ENCODE measurements at places on chromosomes 5 and 9.

DNA sequence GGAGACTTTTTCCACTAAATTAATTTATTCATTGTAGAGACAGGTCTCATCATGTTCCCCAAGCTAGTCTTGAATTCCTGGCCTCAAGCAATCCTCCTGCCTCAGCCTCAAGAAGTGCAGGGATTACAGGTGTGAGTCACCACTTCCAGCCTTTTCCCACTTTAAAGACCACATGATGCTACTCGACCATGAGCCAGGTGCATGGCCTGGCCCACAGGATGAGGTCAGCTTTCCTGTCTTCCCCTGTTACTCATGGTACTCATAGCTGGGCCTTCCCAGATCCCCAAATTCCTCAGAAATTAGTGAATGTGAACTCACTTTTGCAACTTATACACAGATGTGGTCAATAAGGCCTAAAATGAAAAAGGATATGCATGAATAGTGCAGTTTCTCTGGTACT lies 395.9 kb downstream of the SEMA5A start:
- no peak for DNase-seq

GRCh38 chr9:33177639-33178038 lies 10.5 kb upstream of the B4GALT1 start:
- no peak for DNase-seq

DNA sequence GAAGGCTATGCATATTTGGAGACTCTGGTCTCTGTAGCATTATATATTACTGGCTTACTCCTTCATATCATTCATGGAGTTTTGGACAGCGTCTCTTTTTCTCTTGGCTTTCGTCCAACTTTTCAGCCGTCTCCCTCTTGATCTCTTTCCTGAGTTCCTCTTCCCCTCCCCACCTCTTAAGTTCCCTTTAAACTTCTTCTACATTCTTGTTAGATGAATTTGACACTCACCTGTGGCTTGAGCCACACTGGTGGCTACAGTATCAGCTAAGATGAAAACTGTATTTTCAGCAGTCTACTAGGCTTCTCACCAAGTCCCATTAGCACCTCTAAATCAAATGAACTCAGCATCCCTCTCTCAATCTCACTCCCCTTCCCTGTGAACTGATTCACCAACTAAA lies 128.1 kb downstream of the STARD4 start:
- no peak for DNase-seq

DNA sequence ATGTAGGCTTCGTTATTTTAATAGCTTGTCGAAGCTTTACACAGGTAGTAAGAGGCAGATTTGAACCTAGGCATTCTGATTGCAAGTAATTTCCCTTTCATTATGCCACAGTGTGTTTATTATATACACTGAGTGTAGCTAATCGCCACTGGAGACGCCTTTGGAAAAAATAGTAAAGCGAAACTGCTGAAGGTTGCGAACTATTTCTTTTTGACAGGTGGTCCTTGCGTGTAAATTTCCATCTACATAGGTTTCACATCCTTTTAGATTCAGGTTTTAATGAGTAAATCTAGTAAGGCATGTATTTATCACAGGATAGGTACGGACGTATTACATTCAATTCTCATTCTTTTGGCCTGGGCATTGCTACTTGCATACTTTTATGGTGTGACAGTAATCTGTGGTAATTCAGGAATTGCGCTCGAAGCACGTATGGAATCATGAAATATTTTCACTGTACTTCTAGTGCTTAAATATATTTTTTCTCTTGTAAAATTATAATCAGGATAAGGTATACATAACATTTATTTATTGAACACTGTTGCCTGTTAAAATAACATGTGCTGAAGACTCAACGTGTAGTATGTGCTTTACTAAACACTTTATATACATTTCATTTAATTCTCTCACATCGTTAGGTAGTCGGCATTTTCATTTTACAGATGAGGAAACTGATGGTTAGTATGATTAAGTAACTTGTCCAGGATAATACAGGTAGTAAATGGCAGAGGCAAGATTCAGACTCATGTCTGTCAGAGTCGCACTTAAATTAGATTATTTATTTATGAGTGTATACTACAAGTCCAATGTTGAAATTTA lies 1.8 kb downstream of the MARCHF6 start:
- DNase-seq = no peak

- DNase-seq = no peak
Measured at GRCh38 chr5:106397700-106398099, 1273.0 kb downstream of the EFNA5 start.

DNA sequence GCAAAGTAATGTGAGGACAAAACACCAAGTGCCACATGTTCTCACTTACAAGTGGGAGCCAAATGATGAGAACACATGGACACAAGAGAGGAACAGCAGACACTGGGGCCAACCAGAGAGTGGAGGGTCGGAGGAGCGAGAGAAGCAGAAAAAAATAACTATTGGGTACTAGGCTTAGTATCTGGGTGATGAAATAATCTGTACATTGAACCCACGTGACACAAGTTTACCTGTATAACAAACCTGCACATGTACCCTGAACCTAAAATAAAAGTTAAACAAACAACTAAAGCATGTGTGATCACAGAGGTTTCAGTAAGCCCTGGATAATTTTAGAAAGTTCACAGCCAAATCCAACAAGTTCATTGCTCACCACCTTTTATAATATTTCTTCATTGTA lies 160.1 kb downstream of the TENT4A start:
- DNase-seq = no peak

DNA sequence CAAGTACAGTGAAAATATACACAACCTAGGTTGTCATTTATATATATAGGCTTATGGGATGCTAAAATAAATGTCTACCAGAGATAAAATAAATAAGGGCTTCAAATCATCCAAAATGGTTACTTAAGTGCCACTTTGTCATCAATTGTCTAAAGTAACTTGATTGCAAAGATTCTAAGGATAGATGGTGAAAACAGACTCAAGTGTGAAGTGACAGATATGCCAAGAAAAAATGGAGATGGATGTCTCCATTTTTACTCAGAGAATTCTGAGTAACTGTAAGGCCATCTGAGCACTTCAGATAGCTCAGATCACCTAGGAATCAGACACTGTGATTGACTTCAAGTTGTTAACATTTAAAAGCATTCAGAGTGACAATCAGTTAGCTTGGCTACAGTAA lies 824.3 kb downstream of the PRELID2 start:
- DNase-seq = no peak

DNA sequence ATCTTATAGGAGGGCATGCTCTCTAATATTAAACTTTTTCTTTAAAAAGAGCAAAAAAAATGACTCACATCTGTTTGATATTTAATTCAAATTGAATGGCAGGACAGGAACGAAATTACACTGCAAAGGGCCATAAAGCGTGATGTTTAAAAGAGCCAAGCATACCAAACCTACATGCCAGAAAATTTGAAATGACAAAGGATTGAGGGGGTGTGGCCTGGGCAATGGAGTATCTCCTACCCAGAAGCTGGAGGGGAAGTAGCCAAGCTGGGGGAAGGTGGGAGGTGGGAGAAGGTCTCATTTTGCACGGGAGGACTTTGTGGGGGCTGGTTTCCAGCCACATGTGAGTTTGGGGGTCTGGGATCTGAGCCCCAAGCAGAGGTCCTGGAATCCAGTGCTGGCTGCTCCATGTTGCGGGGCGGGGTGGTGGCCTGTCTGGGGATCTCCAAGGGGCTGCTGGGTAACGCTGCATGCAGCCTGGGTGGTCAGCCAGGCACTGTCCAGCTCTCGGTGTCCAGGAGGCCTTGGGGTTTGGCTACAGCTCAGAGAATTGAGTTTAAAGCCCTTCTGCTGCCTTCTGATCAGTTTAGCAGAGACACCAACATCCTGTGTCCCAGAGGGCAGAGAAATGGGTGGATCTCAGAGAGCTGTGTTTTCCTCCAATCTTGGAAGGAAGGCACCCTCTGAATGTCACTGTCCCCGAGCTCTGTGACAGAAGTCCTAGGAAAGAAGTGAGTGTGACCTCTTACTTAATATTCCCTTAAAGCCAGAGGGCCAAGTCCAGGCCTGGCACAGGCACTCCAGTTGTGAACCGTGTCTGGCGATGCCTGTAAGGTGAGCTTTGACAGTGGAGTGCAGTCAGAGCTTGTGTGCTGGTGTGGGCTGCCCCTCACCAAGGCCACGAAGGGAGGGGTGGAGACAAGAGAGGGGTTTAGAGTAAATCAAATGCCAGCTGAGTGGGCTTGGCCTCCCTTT lies 7.6 kb downstream of the DCANP1 start:
- DNase-seq = no peak

DNA sequence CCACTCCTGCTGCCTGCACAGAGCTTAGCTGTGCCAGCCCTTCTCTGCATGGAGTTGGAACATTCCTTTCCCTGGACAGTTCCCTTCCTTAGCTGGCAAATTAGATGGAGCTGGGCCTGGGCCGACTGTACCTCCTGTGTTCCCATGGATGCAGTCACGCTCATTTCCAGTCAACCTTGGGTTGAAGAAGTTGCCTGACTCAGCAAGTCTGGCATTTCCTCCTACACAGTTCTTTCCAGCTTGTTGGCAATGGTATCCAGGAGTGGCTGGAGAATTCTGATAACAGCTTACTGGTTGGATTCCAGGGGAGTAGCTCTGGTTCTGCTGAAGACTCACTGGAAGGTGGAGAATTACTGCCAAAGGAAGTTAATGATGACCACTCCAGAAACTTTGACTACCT lies 9.2 kb upstream of the TAF1L start:
- DNase-seq = no peak

DNA sequence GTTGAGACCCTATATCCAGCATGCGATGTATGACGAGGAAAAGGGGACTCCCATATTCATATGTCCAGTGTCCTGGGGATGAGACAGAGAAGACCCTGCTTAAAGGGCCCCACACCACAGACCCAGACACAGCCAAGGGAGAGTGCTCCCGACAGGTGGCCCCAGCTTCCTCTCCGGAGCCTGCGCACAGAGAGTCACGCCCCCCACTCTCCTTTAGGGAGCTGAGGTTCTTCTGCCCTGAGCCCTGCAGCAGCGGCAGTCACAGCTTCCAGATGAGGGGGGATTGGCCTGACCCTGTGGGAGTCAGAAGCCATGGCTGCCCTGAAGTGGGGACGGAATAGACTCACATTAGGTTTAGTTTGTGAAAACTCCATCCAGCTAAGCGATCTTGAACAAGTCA lies 17.1 kb downstream of the BTNL3 start:
- no peak for DNase-seq

- no peak for DNase-seq
Measured at GRCh38 chr9:34206561-34206960, 27.7 kb downstream of the UBAP1 start.

GRCh38 chr5:80198399-80198798 lies 57.4 kb downstream of the SERINC5 start:
- DNase-seq = no peak

- no peak for DNase-seq
Measured at GRCh38 chr5:181204113-181204825, 727 bp downstream of the TRIM7 start.

DNA sequence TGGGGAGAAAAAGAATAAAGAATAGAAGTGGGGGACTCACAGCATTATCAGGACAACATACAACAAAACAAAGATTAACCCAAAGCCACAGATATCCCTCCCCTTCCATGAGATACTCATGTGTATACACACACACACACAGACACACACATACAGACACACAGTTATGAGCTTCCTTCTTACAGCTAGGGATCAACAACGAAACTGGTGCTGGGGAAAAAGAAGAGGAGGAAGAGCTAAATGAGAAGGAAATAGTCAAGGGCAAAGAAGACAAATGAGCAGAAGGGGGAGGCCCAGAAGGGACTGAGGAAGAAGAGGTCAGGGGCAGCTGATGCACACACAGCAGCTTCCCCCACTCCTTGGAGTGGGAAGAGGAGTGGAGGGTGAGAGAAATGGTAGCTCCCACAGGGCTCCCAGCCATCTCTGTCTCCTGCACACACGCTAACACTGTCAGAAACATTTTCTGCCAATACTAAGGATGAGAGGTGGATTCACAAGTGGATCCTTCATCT lies 66.2 kb downstream of the SIL1 start:
- DNase-seq = no peak

- DNase-seq = no peak
Measured at GRCh38 chr9:85971731-85972130, 30.8 kb downstream of the NAA35 start.

- DNase-seq = no peak
Measured at GRCh38 chr9:104322596-104322995, 181.5 kb upstream of the OR13F1 start.

DNA sequence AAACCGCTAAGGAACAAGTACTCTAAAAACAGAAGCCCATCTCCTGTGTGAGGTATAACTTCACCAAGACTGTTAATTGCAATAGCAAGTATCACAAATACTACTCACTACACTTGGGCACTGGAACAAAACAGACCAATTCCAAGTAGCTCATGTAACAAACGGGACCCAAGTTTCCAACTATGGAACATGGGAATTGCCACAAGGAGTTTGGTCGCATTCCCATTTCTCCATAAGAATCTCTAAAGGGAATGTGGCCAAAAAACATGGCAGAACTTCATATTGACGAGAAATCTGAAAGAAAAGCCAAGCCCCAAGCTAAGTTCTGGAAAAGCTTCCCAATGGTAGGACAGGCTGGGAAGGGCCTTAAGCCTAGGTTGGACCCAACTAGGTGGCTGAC lies 162.5 kb downstream of the MAPKAP1 start:
- no peak for DNase-seq

DNA sequence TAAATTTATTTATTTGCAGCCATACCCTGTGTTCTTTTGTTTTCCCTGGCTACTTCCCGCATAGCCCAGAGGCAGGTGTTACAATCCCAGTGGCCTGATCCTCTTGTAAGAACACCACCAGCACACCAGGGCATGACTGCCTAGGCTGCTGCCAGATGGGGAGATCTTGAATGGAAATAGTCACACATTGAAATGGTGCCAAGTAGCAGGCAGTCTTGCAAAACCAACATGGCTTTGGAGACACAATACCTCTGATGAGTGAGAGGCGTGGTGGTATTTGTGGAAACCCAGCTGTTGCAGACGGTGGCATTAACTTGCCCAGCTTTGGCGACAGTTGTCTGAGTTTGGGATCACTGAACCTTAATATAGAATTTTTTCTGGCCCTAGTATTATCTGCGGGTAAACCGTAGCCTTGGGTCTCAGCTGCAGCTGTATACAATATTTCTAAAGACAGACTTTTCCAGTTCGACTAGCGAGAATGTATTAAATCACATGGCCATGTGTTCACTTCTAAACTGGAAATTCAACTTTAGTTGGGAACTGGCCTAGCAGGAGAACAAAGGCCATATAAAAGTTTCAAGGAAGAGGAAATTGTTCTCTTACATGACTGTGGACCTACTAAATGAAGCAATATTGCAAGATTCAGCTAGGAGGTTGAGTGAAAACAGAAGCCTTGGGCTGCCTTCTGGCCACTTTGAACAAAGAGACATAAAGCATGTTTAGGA lies 277.0 kb downstream of the SMARCA2 start:
- DNase-seq = no peak

DNA sequence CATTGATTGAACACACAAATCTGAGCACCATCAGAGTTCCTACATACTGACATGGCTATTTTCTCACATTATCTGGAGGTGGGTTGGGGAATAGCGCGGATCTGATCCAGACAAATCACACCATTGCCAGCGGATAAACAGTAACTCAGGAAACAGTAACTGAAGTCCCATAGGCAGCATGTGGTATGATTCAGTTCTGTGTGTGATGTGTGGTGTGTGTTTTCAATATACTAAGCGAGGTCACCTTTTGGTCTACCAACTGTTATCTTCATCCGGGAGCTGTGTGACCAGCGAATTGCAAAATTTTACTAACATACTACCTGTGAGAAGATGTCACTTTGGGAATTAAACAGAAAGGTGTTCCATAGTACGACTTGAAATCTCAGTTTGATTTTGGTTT lies 50.1 kb downstream of the PKD2L2 start:
- DNase-seq = no peak
